Smooth muscle cell of the pulmonary artery (primary cell): ENCODE measurements at places on chromosomes 4 and X. TPM values are rescaled to one million over a fixed set of nuclear protein-coding genes. Genes with fewer than 3 reads are reported as not detected.

MAGEB17 gene
- total RNA-seq: not detected in 2 replicates

SPANXN3 gene
- not detected in 2 replicates for total RNA-seq

MEPE gene
- not detected in 2 replicates for total RNA-seq

MBTPS2 gene
- 21.6 and 26.2 TPM in 2 replicates for total RNA-seq

NRK gene
- total RNA-seq: 0.26 and 1.1 TPM in 2 replicates

NMU gene
- total RNA-seq: not detected in 2 replicates
